ENCODE measurements at places on chromosomes 16 and 17. TPM values are rescaled to one million over a fixed set of nuclear protein-coding genes. Genes with fewer than 3 reads are reported as not detected.

STAC2 gene
- total RNA-seq: 0.46 TPM

SLFN12 gene
- 8.8 TPM for total RNA-seq

NGFR gene
- 6.5 TPM for total RNA-seq

KRTAP9-2 gene
- total RNA-seq: not detected

PRSS8 gene
- total RNA-seq: not detected

NOL11 gene
- 56.1 TPM for total RNA-seq

TBX2 gene
- 1.4 TPM for total RNA-seq

CFAP97D1 gene
- total RNA-seq: not detected

BRIP1 gene
- 7.6 TPM for total RNA-seq

SPNS3 gene
- 1.4 TPM for total RNA-seq

NPB gene
- 4.2 TPM for total RNA-seq

HSD11B2 gene
- total RNA-seq: 6.5 TPM

SLC6A4 gene
- total RNA-seq: 0.92 TPM

CORO6 gene
- total RNA-seq: 5.1 TPM

Data from diencephalon (tissue), 1 donor.